ENCODE measurements at places on chromosomes 2 and 18.
A peak's percentile ranks its signal among the peaks of the same experiment; 100 is the strongest.

DNA sequence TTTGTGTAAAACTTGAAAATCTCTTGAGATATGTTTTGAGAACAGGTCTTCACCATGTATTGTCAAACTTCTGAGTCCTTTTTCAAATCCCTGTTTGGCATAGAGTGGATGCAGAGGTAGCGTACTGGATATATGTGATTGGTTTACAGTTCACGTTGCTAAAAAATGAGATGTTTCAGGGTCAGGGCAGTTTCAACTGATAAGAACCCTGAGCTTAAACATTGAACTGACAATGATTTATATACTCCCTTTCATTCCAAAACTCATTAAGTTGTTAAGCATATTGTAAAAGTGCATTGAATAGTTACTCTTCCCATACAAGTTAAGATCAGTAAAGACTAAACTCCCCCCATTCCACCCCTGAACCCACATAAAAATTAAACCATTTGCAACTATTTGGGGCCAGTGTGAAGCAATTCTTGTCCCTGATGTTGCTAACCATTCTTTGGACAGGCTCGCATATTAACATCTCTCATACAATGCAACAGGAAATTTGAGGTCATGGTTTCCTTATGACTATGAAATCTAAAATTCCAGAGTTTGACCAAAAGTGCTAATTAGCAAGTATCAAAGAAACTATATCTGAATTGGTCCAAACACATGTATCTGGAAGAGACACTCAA is 470.9 kb upstream of the ACVR2A start:
- no peak for DNase-seq

- DNase-seq = peak; percentile 58
Observed at GRCh38 chr2:9307535-9307934, 100.9 kb downstream of the ASAP2 start.

- no peak for DNase-seq
Observed at GRCh38 chr2:236393581-236393980, 129.4 kb upstream of the ASB18 start.

- no peak for DNase-seq
Observed at GRCh38 chr2:236366397-236366796, 102.2 kb upstream of the ASB18 start.

- no peak for DNase-seq
Observed at GRCh38 chr2:45637440-45637839, 14.0 kb upstream of the PRKCE start.

DNA sequence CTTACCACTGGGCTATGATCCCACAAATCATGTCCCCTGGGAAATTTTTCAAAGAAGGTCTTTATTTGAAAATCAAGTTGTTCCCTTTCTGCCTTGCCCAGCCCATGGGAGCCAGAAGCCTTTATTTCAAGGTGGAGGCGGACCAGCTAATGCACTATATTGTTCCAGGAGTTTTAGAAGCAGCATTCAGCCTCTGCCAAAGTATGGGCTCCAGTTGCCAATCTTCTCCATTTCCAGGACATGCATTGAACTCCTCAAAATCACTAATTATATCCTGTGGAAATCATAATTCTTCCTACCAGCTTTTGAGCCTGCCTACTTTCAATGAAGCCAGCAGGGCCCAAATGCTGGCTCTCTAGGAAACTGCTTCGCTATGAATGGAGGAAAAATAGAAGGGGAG is 195.8 kb downstream of the RAD51AP2 start:
- DNase-seq = no peak

DNA sequence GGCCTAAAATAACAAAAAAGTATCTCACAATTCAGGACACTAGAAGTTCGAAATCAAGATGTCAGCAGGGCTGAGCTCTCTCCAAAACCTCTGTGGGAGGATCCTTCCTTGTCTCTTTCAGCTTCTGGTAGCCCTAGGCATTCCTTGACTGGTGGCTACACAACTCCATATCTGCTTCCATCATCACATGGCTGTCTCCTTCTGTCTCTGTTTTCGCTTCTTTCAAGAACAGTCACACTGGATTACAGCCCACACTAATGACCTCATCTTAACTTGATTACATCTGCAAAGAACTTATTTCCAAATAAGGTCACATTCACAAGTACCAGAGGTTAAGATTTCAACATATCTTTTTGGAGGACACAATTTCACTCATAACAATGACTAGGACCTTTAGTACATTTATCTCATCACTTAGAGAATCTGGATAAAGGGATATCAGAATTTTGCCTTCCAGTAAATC is 275.2 kb downstream of the IRS1 start:
- no peak for DNase-seq

- no peak for DNase-seq
Observed at GRCh38 chr2:178479275-178479616, 846 bp upstream of the FKBP7 start.

DNA sequence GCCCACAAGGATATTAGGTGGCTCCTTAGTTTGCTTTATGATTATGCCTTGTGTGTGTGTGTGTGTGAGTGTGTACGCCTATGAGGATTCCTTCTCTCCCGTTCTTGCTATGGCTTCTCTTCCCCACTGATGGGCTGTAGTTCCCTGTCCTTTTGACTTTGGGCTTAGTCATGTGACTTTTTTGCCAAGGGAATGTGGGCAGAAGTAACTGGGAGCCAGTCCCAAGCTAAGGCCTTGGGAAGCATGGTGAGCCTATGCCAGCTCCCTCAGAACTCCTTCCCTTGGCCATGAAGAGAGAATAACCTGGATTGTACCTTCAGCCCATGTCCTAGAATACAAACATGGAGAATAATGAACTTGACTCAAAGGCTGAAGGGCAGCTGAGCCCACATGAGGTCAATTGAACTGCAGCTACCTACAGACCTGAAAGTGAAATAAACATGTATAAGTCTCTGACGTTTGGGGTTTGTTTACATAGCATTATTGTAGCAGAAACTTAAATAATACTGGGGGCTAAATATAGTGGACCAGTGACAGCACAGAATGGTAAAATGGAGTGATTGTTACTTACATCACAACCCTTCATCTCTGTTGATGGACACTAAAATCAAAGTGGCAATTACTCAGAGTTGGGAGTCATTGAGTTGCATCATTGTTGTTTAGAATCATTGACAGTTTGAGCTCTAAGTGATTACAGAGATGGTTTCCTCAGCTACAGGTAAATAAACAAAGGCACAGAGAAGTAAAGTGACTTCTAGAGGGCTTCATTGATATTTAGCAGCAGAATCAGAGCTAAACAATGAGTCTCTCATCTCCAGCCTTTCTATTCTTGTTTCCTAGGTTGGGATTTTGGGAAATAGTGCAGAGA is 15.3 kb upstream of the IL36G start:
- no peak for DNase-seq

GRCh38 chr2:21467910-21468309 is 344.1 kb downstream of the TDRD15 start:
- DNase-seq = no peak

DNA sequence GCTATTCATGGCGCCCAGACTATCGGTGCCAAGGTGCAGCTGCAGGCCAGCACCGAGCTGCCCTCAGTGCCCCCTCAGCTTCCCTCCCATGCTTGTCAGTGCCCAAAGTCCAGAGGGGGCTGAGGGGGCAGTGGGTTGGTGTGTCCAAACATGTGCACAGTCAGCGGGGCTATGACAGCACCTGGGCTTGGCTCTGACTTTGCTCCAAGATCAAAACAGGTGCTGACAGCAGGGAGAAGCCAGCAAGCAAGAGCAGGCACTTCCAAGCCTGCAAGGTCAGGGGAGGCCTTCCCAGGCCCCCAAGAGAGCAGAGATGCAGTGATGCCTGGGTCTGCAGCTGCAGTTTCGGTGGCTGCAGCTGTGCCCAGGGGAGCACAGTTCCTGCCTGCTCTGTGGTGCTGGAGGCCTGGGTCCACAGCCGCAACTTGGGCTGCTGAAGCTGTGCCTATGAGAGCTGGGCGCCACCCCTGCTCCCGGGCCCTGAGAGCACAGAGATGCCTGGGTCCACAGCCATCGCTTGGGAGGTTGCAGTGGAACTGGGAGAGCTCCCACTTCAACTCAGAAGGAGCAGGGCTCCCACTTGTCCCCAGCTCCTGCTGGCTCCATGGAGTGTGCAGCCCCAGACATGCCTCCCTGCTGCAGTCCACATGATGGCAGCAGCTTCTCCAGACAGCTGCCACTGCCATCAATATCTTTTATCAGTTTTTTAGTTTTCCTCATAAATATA is 775.3 kb upstream of the POU3F3 start:
- no peak for DNase-seq

GRCh38 chr2:74393525-74393924 is 13.4 kb upstream of the DCTN1 start:
- no peak for DNase-seq

GRCh38 chr2:72028351-72028995 is 119.2 kb downstream of the CYP26B1 start:
- DNase-seq = no peak

DNA sequence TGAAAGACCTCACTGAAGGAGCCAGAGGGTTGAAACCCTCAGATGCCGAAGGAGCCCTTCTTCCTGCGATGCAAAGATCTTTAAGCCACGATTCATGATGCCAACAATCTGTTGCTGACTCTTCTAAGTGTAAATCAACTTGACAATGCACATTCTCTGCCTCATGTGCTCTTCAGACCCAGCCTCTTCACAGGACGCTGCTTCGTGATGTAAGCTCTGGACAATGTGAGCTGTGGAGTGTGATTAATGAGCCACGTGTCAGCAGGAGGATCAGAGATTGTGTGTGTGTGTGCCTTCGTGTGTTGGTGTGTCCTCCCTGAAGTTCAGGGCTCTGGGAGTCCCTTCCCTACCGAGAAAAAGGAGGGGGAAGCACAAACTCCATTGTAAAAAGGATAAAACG is 26.5 kb upstream of the TWIST2 start:
- no peak for DNase-seq

DNA sequence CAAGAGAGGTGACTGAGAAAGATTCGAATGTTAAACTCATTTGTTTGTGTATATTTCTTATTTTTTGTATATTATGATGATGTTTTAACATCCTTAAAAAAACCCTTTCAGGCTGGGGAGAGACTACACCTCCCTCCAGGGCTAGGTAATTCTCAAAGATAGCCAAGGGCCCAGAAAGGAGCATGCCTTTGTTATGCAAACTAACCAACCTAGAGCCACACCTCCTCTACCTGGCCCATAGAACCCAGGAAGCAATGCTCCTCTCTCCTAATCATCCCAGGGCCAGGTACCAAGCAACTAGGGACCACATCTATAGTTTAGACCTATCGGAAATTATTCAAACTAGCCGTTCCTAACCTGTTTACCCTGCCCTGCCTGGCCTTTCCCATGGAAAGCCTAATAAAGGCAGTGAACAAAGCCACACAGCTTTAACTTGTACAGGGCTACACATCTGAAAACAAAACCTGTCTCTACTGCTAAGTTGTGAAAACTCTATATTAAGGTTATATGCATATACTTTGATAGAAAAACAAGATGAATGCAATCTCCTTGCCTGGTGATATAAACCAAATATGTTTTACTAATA is 79.7 kb downstream of the COLEC12 start:
- DNase-seq = no peak

DNA sequence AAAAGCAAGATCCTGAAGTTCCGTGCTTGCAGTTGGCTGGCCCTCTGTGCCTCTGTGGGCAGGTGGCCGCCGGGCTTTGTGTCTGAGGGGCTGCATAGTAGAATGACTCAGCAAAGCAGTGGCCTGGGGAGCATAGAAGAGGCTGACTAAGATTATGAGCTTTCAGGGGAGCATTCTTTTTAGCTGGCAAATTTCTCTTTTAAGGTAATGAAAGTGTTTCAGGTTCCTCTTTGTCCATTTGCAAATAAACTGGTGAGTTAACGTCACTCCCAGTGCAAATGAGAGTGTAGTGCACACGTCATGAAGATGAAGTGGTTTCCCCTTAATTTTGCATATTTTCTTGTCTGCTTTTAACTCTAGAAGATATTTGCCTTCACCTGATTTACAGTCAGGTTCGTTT is 98.6 kb downstream of the BCL2L11 start:
- DNase-seq = no peak

GRCh38 chr2:118678985-118679384 is 168.5 kb downstream of the EN1 start:
- DNase-seq = no peak

DNA sequence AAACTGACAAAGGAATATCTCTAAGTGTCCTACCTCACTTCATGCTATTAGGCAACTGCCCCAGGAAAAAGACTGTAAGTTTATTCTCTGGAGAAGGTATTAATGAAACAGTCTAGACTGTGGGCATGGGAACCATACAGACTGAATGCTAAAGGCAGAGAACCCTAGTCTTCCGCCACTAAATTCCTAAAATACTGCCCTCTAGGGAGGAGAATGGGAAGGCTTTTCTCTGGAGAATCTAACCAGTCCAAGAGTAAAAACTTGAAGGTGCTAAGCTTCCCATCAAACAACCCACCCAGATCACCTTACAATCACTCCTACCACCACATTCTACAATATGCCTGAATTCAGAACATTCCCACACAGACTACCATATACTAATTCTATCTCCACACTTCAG is 3.4 kb downstream of the SRBD1 start:
- peak; percentile 14 for DNase-seq

DNA sequence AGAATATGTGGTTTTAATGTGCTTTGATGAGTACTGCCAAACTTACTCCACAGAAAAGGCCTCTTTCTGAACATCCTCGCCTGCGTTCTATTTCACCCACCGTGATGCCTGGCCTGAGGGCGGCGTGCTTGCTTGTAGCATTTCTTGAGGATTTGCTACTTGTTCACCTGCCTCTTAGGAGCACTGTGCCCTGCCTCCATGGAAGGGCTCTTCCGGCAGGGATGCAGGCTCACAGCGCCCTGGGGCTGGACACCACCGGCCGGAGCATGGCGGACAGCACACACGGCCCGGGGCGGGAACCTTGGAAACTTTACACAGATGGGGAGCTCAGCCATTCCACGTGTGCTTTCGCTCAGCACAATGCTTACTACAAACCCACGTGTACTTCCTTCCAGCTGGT is 37.1 kb downstream of the ANO7 start:
- no peak for DNase-seq

Data from NCI-H1694 (cell line).